ENCODE measurements at places on chromosomes 2 and 18. TPM values are rescaled to one million over a fixed set of nuclear protein-coding genes. Genes with fewer than 3 reads are reported as not detected.

SUPT7L gene
- 17.2 TPM for total RNA-seq

PPP1R1C gene
- 0.15 TPM for total RNA-seq

MARCHF4 gene
- 1.2 TPM for total RNA-seq

AQP12A gene
- total RNA-seq: not detected

ITGB1BP1 gene
- total RNA-seq: 77.4 TPM

TTC21B gene
- 7.4 TPM for total RNA-seq

GALNT3 gene
- total RNA-seq: 0.84 TPM

LINC00305 gene
- not detected for total RNA-seq

PMAIP1 gene
- 33.0 TPM for total RNA-seq

ZNF396 gene
- 0.67 TPM for total RNA-seq

GAD1 gene
- not detected for total RNA-seq

NEURL3 gene
- total RNA-seq: not detected

MDH1B gene
- total RNA-seq: 0.34 TPM

FLACC1 gene
- total RNA-seq: not detected

RBM44 gene
- total RNA-seq: under 0.01 TPM

GALNT5 gene
- total RNA-seq: 9.5 TPM

GAREM2 gene
- total RNA-seq: 0.45 TPM

ARHGAP28 gene
- total RNA-seq: 7.4 TPM

OTOF gene
- not detected for total RNA-seq

GPR75 gene
- total RNA-seq: 0.67 TPM

DAW1 gene
- 6.5 TPM for total RNA-seq

TTN gene
- under 0.01 TPM for total RNA-seq

COL4A4 gene
- 0.15 TPM for total RNA-seq

VRK2 gene
- 17.1 TPM for total RNA-seq

ZNF892 gene
- total RNA-seq: 2.8 TPM

FBXO36 gene
- 4.2 TPM for total RNA-seq

MYO1B gene
- total RNA-seq: 41.3 TPM

SKOR2 gene
- not detected for total RNA-seq

SEH1L gene
- total RNA-seq: 32.4 TPM

CTIF gene
- 10.1 TPM for total RNA-seq

PARD3B gene
- 2.5 TPM for total RNA-seq

CCDC102B gene
- total RNA-seq: 5.4 TPM

MC5R gene
- total RNA-seq: not detected

All from bronchus fibroblast of lung (primary cell).